Panc1 (cell line): ENCODE measurements at places on chromosomes 11 and 22. TPM values are rescaled to one million over a fixed set of nuclear protein-coding genes. Genes with fewer than 3 reads are reported as not detected.

The DNAJB7 gene
- total RNA-seq: not detected

The DLG2 gene
- 4.2 TPM for total RNA-seq

The CCDC179 gene
- total RNA-seq: not detected

The BEST1 gene
- total RNA-seq: 0.13 TPM

The KCNK4 gene
- total RNA-seq: 1.1 TPM

The MFRP gene
- total RNA-seq: not detected
